ENCODE measurements at places on chromosomes 6 and 20. TPM values are rescaled to one million over a fixed set of nuclear protein-coding genes. Genes with fewer than 3 reads are reported as not detected.

LTB gene
- total RNA-seq = 269 TPM

PRRT1 gene
- 0.17 TPM for total RNA-seq

VGLL2 gene
- not detected for total RNA-seq

USP49 gene
- total RNA-seq = 12.0 TPM

LY6G5C gene
- total RNA-seq = 2.2 TPM

XKR7 gene
- 0.04 TPM for total RNA-seq

SCAND1 gene
- total RNA-seq = 20.9 TPM

GSTA2 gene
- not detected for total RNA-seq

FANCE gene
- 18.2 TPM for total RNA-seq

HSPA1L gene
- total RNA-seq = 2.7 TPM

SRMS gene
- not detected for total RNA-seq

MUCL3 gene
- total RNA-seq = not detected

ZSWIM3 gene
- 7.6 TPM for total RNA-seq

KCNB1 gene
- total RNA-seq = not detected

DXO gene
- 14.9 TPM for total RNA-seq

ABT1 gene
- 30.0 TPM for total RNA-seq

DOK5 gene
- total RNA-seq = 0.32 TPM

TFAP2B gene
- not detected for total RNA-seq

MLIP gene
- not detected for total RNA-seq

AURKA gene
- 86.3 TPM for total RNA-seq

BTBD3 gene
- 2.1 TPM for total RNA-seq

RSPH4A gene
- total RNA-seq = not detected

NQO2 gene
- 25.1 TPM for total RNA-seq

ELMO2 gene
- total RNA-seq = 54.6 TPM

HLA-DQB1 gene
- total RNA-seq = 3.4 TPM

Data from activated T-helper 17 cell treated with anti-CD3 and anti-CD28 coated beads, Interleukin-2, amount 50 U/mL, for 72 hours (primary cell).